ENCODE measurements at places on chromosomes 11 and 22. TPM values are rescaled to one million over a fixed set of nuclear protein-coding genes. Genes with fewer than 3 reads are reported as not detected.
A peak's percentile ranks its signal among the peaks of the same experiment; 100 is the strongest.

Gene CLCF1
- total RNA-seq: 16.1 TPM

Gene C22orf42
- total RNA-seq: not detected

Gene NXPE4
- not detected for total RNA-seq

Gene YPEL1
- 0.80 TPM for total RNA-seq

Gene BLID
- total RNA-seq: 8.0 TPM

Gene CDC42EP1
- 52.9 TPM for total RNA-seq

Gene SEPTIN3
- total RNA-seq: not detected

Gene ACR
- not detected for total RNA-seq

DNA sequence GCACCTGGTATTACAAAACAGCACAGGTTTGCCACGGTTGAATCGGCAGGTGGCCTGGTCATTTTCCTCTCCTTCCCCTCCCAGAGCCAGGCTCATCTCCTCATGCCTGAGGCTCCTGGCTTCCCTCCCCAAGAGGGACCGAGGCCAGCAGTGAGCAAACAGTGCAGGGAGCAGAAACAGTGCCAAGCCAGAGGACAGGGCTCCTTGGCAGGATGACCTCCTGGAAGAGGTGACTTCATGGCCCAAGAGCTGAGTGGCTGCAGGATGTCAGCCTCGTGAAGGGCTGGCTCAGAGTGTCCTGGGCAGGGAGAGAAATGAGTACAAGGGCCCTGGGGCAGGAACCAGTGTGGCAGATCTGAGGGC is 22.8 kb upstream of the PPFIA1 start:
- DNase-seq: no peak

- DNase-seq: no peak
Measured at GRCh38 chr22:37063431-37064420, 12.2 kb downstream of the KCTD17 start.

DNA sequence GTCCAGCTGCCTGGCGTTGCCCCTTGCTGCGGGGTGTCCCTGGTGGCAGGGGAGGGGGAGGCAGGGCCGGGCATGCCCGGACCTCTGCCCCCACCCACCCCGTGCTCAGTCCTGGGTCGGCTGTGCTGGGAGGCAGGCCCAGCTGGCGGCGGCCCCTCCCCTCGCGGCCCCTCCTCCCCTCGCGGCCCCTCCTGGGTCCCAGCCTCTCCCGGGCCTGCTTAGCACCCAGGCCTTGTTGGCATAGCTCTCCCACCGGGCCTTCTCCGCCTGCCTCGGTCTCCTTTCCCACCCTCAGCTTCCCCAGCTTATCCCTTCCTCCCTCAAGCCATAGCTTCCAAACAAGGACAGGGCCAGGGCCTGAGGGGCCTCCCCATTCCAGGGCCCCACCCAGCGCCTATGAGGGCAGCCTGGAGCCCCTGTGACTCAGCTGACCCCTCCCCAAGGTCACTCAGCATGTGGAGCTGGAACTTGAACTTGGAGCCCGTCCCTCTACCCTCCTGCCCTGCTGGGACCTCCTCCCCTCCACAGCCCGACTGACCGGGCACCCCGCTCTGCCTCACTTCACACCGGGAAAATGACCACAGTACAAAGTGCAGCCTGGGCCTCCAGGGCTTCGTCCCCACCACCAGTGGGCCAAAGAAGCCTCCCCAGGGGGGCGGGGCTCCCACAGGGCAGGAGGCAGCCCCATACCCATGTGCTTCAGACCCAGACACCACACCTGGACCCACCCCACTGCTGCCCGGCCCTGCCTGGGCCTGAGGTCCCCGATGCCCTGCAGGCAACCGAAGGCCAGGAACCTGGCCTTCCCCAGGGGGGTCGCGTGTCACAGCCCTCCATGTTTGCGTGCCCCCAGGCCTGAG is 1.2 kb downstream of the EPS8L2 start:
- peak; percentile 43 for DNase-seq

DNA sequence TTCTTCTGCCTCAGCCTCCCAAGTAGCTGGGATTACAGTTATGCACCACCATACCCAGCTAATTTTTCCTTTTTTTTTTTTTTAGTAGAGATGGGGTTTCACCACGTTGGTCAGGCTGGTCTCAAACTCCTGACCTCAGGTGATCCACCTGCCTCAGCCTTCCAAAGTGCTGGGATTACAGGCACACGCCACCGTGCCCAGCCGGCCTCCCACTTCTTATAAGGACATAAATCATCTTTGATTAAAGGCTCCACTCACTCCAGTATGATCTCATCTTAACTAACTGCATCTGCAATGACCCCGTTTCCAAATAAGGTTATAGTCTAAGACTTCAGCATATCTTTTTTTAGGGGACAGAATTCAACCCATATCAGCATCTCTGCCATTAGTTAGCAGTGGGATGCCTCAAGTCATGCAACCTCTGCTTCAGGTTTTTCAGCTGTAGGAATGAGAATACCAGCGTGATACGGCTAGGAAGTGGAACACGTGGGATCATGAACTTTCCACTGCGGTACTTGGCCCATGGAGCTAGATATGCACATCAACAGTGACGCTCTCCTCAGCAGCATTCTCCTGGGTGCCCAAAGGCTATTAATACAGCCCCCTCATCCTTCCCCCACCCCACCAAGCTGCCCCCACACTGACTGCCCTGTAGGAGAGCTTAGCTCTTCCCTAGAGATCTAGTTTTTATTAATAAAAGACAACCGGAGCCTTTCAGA is 41.4 kb downstream of the MCHR1 start:
- DNase-seq: no peak

DNA sequence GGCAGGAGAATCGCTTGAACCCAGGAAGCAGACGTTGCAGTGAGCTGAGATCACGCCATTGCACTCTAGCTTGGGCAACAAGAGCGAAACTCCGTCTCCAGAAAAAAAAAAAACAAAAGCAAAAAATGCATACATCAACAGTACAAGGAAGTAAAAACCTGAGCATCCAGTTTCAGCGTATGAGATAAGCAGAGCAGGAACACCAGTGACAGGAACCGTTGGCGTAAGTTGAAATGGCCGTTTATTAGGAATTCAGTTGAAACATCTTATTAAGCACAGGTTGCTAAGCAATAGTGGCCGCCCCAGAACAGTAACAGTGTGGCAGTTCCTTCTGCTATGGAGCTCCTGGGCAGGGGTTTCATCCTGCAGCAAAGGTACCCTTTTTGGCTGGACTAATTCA is 4.0 kb upstream of the L3MBTL2 start:
- DNase-seq: no peak

DNA sequence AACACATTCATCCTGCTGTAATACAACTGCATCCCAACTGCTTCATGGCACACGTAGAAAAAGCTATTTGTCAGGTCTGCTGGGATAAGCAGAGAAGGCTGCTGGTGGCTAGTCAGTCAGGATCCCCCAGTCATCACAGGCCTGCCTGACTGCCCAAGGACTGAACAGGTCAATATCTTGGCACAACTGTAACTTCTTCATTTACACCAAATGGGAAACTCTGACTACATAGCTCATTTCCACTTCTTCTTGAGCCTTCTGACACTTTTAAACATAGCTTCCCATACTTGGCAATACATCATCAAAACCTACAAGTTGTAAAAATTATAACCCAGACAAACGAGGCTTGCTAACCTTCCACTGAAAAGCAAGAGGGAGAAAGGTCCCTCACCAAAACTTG is 2.8 kb downstream of the TMEM9B start:
- no peak for DNase-seq

GRCh38 chr11:32902089-32902665 is 9.6 kb downstream of the QSER1 start:
- no peak for DNase-seq

DNA sequence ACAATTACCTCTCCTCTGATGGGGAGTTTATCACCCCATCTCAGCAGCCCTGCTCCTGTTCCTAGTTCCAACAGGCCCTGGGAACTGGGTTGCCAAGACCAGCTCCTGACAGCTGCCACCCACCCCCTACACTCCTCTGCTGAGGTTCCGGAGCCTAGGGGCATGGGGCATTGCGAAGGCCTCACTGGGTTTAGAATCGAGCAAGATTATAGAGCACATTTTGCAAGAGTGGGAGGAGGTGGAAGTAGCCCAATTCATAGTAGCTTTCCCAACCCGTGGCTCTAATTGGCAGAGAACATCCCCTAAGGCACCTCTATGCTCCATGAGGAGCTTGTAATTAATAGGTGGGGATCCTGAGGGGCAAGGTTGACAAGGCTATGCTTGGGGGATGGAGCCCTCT is 23.0 kb downstream of the MYEOV start:
- DNase-seq: no peak

GRCh38 chr11:73271936-73272679 is at the start of gene P2RY6:
P2RY6 (plus strand) TSS chr11:73272338; CDS start chr11:73296519, 24,181 bp downstream.
- peak; percentile 67 for DNase-seq

- DNase-seq: peak; percentile 85
Measured at GRCh38 chr11:3169255-3170043, 4.3 kb upstream of the OSBPL5 start.

- DNase-seq: no peak
Measured at GRCh38 chr11:1576825-1577224, 4.8 kb upstream of the DUSP8 start.

- no peak for DNase-seq
Measured at GRCh38 chr11:125939081-125939521, 6.7 kb upstream of the VSIG10L2 start.

DNA sequence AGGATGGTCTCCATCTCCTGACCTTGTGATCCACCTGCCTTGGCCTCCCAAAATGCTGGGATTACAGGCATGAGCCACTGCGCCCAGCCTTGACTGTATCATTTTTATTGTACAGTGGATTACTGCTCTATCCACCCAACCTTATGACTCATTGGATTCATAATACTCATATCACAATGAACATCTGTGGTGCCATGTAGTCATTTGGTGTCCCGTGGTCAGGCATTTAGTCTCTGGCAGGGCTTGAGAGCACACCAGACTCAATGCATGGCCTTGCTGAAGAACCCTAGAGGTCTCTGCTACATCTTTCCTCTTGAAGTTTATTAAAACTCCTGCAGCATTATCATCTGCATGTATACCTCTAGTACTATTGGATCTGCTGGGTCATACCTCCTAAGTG is 98.0 kb upstream of the LDLRAD3 start:
- DNase-seq: peak; percentile 61

DNA sequence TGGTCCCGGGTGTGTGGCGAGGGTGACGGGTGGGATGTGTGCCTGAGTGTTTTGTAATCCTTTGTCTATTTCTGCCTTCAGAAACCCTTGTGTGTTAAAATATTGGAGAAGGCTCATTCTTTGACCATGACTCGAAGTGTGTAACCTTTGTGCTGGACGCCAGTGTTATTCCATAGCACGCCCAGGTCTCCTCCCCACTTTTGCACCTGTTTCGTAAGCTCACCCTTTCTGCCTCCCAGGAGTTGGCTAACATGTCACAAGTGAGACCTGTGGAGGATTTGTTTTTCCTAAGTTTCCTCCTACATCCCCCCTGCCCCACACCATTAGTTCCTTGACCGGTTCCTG is 382 bp downstream of the C11orf54 start:
- DNase-seq: peak; percentile 77

DNA sequence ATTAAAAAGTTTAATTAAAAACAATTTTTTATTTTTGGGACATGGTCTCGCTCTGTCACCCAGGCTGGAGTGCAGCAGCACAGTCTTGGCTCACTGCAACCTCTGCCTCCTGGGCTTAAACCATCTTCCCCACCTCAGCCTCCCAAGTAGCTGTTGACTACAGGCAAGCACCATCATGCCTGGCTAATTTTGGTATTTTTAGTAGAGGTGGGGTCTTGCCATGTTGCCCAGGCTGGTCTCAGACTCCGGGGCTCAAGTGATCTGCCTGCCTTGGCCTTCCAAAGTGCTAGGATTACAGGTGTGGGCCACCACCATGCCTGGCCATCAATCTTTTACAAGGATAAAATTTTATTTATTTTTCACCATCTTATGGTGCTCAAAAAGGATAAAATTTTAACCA is 43.3 kb upstream of the PHOX2A start:
- DNase-seq: no peak

DNA sequence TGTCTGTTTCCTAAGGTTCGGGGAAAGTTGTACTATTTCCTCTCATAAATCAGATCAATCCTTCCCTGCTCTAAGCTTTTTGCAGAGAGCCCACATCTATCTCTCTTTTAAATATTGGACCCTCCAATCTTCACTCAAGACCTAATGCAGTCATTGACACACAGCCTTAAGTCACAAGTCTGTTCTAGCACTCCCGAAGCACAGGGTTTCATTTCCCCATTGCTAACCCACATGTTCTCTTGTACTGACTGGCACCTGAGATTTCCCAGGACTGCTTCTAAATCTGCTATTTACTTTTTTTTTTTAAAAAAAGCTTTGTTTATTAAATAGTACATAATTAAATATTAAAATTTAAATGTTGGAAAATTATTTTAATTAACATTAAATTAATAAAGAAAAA is 674.7 kb downstream of the TBC1D22A start:
- DNase-seq: no peak

GRCh38 chr11:86021377-86021776 is 47.5 kb downstream of the PICALM start:
- no peak for DNase-seq

DNA sequence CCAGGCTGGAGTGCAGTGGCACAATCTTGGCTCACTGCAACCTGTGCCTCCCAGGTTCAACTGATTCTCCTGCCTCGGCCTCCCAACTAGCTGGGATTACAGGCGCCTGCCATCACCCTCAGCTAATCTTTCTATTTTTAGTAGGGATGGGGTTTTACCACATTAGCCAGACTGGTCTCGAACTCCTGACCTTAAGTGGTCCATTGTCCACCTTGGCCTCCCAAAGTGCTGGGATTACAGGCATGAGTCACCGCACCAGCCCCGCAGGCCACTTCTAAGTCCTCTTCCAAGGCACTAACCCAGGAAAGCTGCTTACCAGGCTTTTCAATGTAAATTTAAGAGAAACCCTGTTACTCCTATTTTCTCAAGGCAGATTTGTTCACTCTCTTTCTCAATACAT is 50.4 kb downstream of the DENND5A start:
- peak; percentile 61 for DNase-seq

DNA sequence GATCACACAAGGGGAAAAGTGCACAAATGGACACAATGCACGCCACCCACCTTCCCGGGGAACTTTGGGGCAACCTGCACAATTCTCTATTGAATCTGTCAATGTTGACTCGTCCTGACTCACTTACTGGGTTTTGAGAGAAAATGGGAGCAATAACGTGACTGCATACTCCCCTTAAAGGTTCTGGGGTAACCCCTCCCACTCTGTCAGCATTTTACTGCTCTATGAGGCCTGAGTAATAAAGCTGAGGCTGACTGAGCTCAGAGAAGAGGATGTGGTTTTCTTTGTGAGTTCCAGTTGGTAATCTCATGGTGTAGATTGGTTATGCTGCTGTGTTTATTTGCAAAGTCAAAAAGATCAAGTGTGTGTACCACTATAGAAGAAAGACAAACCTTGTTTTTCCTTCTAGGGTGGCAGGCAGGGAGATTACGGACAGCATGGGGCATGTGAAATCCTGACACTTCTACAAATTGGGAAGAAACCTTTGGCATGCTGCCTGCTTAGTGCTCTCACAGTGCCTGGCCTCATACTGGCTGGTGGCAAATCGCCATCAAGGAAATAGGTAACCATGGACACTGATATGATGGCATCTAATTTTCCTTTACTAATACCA is 16.1 kb upstream of the APOA1 start:
- peak; percentile 97 for DNase-seq

- DNase-seq: no peak
Measured at GRCh38 chr11:44761551-44761961, 34.8 kb downstream of the TSPAN18 start.

GRCh38 chr22:46511151-46512038 is 26.0 kb downstream of the CELSR1 start:
- no peak for DNase-seq
